ENCODE measurements at places on chromosomes 5 and 9.
A peak's percentile ranks its signal among the peaks of the same experiment; 100 is the strongest.

- no peak for DNase-seq
These were observed 7.5 kb downstream of the SLC6A19 start for GRCh38 chr5:1208743-1209488.

GRCh38 chr5:91374893-91375520 lies 8.1 kb downstream of the ARRDC3 start:
- DNase-seq = no peak

DNA sequence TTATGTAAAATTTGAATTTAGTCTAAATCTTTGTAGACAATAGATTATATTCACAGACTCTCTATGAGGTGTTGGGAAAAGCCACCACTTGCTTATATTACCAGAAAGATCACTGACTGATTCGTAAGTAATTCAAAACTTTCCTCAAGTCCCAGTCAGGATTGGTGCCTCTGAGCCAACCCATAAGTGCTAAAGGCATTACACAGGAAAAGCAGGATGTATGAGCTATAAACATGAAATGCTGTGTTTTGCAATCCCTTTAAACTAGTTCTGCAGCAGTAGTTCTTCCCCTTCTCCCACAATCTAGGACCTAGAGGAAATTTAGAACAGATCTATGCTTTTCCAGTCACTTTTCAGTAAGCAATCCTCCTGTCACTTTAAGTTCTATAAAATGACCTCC lies 48.0 kb downstream of the SHLD3 start:
- DNase-seq = no peak

DNA sequence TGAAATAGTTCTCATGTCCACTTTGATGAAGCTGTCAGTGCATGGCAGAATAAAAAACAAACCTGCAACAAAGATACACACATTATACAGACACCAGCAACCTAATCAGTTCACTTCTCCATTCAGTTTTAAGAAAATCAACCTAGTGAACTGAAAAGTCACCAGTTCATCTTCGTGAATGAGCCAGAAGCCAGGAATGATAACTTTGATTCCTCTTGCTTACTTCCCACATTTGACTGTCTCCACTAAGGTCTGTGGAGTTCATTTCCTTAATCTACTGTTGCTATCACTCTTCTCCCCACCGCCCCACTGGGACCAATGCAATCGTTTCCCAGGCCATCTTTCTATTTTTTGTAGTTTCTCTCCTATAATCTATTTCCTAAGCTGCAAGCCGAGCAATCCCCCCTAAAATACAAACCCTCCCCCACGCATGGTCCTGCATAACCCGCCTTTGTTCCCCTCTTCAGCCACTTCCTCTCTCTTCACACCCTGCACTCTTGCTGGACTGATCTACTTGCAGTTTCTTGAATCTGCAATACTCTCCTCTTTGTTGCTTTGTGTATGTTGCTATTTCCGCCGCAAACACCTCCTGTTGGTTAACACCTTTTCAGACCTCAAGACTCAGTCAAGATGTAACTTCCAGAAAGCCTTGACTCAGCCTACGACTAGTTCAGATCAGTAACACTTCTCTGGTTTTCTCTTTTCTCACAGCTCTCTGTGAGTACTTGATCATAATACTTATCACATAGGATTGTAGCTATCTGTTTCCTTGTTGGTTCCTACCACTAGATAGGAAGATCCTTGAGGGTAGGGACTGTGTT lies 16.6 kb downstream of the STOM start:
- DNase-seq = peak; percentile 6

DNA sequence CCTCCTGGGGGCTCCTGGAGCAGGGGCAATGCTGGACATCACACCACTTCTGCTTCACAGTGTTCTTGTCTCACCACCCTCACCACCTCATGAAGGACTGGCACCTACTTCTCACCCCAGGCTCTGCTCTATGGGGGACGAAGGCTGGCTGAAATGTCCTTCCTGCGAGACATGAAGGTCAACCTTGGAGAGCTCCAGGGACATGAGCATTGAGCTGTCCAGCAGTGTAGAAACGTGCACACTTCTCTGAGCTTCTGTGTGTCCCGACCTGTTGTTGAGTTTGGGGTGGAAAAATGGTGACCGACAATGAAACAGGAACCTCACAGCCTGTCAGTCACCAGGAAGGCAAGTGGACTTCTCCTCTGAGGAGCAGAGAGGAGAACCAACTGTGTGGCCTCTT lies 68.6 kb upstream of the ADAMTS16 start:
- DNase-seq = no peak
